ENCODE measurements at places on chromosomes 16 and 17. TPM values are rescaled to one million over a fixed set of nuclear protein-coding genes. Genes with fewer than 3 reads are reported as not detected.

The MGAT5B gene
- 0.18 TPM for total RNA-seq

The SLC25A39 gene
- total RNA-seq = 193 TPM

The TMEM238L gene
- total RNA-seq = not detected

DNA sequence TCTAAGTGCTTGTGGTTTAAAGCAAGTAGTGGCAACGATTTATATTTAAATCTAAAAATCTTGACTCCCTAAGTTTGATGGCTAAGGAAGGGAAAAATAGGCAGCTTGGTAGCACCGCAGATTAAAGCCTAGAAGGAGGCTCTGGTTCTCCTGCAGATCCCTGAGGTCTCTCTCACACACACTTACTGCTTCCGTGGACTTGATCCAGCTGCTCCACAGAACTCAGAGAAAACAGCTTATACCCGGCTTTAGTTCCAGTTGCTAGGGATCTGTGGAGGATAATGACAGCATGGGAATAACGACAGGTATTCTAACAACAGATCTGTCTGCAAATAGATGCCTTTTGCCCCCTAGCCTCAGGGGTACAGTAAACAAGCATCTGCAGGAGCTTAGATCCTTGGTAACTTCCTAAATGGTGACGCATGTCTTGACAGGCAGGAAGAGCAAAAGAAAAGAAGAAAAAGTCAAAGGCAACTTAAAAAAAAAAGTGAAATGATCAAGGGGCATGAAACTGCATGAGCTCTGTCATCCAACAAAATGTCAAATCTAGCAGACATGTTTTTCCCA, 4.5 kb downstream of the WIPI1 start:
- no peak for DNase-seq

DNA sequence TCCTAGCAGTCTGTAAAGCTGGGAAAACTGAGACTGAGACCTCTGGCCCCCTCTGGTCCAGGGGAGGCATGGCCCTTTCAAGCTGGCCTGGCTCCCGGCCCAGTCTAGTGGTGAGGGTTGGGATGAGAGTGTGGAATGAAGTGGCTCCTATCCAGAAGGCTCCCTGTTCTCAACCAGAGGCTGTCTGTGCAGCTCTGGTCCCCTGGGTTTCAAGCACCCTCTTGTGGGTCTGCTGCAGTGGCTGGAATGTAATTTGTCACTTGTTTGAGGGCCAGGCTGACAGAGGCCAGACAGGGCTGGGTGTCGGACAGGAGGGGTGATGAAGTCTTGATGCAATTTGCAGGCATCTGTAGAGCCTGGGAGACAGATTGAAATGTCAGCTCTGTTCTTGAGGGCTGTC, 22.1 kb upstream of the PHF12 start:
- no peak for DNase-seq

DNA sequence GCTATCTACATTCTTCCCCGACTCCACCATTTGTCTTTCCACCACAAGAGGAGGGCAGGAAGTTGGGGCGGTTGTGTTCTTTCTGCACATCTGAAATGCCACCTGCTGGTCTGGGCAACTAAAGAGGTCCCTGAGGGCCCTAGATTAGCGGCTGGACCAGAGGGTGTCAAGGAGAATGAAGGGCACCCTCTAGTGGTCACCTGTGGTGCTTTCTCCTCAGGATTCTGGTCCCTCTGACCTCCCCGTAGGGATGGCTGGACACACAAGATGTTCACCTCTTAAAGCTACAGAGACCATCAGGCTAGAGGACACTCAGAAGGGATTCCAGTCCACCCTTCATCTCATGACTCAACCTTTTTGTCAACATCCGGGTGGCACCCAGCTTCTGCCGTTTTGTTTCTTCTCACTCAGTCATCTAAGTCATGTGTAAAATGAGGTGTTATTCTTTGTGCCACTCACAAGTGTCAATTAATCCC, 2.9 kb upstream of the SCIMP start:
- DNase-seq = peak; percentile 45

- DNase-seq = no peak
These were observed 10.8 kb downstream of the LRRC59 start for GRCh38 chr17:50386510-50386909.

DNA sequence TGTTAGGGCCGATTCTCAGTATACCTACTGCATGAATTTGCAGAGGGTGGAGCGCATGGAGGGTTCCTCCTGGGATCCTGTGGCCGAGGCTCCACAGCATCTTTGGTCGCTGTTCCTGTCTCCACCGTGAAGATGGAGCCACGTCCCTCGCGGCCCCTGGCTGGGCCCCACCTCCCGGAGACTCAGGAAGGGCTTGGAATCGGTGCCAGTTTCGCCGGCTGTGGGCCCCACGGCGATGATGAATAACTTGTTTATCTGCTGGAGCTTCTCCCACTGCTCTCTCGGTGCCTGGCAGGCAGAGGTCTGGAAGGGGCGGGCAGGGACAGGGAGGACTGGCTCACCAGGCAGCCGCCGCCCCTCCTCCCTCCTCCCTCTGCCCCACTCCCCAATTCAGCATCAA, 8.1 kb downstream of the SLC5A11 start:
- DNase-seq = no peak

The P2RX5 gene
- total RNA-seq = 32.0 TPM

The OTOP3 gene
- total RNA-seq = not detected

The SLC16A6 gene
- 5.9 TPM for total RNA-seq

The SLC43A2 gene
- total RNA-seq = 4.6 TPM

DNA sequence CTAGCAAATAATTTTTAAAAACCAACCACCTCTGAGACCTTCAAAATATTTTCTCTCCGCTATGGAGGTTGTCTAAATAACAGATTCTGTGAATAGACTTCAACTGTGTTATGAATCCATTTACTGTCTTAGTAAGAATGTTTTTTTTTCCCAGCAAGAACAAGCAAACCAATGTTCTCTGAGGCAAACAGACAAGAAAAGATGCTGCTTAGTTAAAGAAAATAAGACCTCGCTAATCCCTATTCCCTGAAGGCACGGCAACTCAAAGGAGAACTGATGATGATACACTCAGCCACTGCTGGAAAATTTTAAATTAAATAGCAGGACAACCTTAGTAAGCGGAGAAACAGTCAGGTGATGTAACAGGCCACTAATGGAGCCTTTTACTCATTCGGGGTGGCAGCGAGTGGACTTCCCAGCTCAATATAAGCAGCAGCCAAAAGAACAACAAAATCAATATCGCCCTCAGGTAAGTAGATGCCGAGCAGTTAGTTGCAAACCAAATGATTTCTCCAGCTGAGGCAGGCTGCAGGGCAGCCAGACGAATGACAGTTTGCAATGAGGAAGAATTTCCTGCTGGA, 81.8 kb downstream of the CPPED1 start:
- no peak for DNase-seq

DNA sequence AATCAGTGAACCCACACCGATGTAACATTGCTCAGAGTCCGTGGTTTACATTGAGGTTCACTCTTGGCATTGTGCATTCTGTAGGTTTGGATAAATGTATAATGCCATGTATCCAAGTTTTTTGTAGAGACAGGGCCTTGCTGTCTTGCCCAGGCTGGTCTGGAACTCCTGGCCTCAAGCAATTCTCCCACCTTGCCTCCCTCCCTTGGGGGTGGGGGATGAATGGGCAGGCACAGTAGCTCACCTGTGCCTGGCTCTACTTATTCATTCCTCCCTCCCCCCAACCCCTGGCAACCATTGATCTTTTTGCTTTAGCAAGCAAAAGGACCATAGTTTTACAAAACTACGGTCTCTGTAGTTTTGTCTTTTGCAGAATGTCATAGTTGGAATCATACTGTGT, 181.4 kb downstream of the SPECC1 start:
- no peak for DNase-seq

The SYT17 gene
- total RNA-seq = 0.14 TPM

The KRTAP2-2 gene
- total RNA-seq = not detected

DNA sequence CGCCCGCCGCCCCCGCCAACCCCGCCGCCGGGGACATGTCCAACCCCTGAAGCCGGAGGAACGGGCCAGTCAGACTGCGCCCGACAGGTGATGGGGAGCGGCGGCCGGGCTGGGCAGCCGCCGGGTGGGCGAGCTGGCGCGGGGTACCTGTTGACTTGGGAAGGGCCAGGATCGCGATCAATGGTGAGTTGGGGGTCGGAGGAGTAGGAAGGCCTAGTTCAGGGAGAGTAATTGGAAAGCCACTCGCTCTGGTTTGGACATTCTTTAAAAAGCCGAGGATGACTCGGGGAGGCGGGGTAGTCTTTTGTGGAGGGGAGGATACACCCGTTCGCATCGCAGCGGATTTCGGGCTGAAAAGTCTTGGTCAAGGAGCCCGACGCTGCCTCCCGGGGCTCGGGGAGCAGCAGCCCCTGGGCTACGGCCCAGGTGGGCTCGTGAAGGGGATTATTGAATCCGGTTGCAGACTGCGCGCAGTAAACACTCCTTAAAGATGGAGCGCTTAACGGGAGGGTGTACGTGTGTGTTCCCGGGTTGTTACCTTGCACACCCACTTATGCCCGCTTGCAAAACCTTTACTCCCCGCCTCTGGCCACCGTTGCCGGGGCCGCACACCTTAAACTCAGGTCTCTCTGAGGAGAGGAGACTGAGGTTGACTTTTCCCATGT, 123.8 kb downstream of the GOSR1 start:
- DNase-seq = peak; percentile 7

GRCh38 chr16:59701963-59702930, 968.1 kb upstream of the GOT2 start:
- no peak for DNase-seq

DNA sequence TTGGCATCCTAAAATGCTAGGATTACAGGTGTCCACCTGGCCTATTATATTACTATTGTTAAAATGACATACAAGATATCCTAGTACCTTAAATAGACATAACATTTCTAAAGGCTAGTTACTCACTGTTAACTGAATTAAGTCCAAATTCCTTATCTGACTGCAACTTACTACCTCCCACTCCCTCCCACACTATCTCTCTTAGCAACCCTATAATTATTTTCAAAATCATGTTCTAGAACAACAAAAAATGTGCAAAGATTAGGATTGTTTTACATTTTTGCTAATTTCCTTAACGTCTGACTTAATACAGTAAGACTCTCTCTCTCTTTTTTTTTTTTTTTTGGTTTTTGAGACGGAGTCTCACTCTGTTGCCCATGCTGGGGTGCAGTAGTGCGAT, 2.2 kb upstream of the ATF7IP2 start:
- no peak for DNase-seq

- no peak for DNase-seq
These were observed 131.8 kb upstream of the TBX2 start for GRCh38 chr17:61267847-61268246.

DNA sequence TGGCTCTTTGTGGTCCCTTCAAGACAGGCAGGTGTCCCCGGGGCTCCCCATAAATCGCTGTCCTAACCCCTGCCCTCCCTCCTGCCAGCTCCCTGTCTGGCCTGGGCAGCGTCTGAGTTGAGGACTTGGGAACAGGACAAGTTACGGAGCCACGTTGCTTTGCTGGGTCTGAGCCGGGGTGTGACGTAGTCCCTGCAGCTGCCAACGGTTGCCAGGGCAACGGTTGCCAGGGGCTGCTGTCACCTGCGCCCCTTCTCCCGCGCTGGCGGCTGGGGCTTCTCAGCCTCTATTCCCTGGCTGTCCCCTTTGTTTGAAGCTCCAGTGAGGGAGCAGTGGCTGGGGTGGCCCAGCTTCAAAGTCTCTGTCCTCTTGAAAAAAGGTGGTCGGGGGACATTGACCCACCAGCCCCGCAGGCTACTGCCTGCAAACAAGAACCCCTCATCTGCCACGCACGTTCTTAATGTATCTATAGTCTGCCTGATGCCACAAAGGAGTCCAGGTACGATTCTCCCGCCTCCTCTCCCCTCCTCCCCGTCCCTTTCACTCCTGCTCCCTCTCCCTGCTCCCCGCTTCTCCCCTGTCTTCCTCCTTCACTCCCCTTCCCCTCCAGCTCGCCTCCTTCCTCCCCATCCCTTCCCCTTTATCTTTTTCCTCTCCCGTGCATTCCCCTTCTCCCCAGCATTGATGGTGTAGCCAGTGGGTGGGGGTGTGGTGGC, 10.9 kb downstream of the ADGRG1 start:
- peak; percentile 46 for DNase-seq

The NT5M gene
- total RNA-seq = 6.1 TPM

Data from activated naive CD8-positive, alpha-beta T cell treated with anti-CD3 and anti-CD28 coated beads for 36 hours (primary cell).